ENCODE measurements at places on chromosomes 3 and 15. TPM values are rescaled to one million over a fixed set of nuclear protein-coding genes. Genes with fewer than 3 reads are reported as not detected.

EXD1 gene
- total RNA-seq, result not detected

PLCD1 gene
- 14.4 TPM for total RNA-seq

GRAMD2A gene
- not detected for total RNA-seq

NPAP1 gene
- total RNA-seq, result not detected

TXNRD3 gene
- total RNA-seq, result 0.25 TPM
